ENCODE measurements at places on chromosomes 16 and 17.
A peak's percentile ranks its signal among the peaks of the same experiment; 100 is the strongest.

GRCh38 chr17:21679256-21680146, 12.8 kb upstream of the KCNJ18 start:
- no peak for DNase-seq

DNA sequence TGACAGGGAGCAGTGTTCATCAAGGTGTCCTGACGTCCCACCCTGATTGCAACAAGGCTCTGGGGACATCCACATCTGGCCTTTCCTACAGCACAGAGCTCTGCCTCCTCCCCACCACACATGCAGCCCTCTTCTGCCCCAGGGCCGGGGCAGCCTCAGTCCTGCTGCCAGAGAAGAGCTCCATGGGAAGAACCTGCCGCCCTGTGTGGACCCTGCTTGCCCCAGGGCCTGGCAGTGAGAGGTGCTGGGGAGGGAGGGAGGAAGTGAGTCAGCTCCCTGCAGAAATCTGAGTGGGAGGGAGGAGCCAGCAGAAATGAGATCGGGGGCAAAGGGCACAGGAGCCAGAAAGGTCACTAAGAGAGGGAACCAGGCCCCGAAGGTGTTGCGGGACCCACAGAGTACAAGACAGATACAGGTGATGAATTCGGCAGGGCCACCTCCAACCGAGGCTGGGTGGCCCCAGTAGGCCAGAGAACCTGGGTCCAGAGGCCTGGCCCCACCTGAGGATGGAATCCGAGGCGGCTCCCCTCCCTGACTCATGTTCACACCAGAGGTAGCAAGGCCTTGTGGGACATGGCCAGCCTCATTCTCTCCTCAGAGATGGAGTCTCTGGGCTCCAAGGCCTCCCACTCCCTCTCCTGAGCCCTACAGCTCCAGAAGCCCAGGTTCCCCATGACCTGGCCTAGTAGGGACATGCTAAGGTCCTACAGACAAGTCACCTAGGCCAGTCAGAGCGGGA, 24.8 kb downstream of the MYO18A start:
- peak; percentile 67 for DNase-seq

DNA sequence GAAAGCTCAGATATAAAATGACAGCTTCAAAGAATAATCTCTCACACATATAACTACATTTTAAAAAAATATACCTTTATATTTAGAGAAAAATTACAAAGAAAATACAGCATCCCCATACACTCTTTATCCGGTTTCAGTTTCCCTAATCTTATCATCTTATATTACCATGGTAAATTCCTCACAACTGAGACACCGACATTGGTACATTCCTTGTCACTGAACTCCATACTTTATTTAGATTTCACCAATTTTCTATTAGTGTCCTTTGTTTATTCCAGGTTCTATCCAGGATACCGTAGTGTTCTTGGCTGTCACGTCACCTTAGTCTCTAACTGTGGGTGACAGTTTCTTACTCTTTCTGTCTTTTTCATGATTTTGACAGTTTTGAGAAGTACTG, 22.0 kb upstream of the ABCA10 start:
- no peak for DNase-seq

- no peak for DNase-seq
Measured at GRCh38 chr16:81487301-81487720, 42.7 kb downstream of the CMIP start.

DNA sequence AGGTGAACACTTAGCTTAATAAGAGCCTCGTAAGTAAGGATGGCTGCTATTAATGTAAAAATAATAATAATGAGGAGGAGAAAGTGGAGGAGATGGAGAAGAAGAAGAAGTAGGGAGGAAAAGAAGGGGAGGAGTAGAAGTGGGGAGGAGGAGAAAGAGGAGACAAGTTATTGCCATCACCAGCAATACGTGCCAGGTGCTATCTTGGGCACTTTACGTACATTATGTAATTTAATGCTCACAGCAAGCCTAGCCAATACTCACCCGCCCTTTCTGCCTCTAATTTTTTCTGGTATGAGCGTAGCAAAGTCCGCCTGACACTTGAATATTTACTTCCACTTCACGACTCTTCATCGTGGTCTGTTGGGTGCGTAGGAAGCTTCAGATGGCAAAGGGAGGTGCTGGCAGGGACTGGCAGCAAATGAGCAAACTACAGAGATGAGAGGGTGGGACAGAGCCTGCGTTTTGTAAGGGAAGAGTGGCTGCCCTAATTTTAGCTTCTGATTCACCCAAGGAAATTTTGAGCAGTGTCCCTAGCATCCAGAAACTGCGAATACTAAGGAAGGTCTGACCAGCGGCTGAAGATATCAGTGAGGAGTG, 42.1 kb upstream of the CDH13 start:
- no peak for DNase-seq

GRCh38 chr17:73541561-73541981, 102.7 kb downstream of the SDK2 start:
- DNase-seq, result no peak

Measured in activated CD4-positive, alpha-beta T cell treated with anti-CD3 and anti-CD28 coated beads, Interleukin-2, amount 50 U/mL, for 4 hours (primary cell).